ENCODE measurements at places on chromosomes 11 and 22.

DNA sequence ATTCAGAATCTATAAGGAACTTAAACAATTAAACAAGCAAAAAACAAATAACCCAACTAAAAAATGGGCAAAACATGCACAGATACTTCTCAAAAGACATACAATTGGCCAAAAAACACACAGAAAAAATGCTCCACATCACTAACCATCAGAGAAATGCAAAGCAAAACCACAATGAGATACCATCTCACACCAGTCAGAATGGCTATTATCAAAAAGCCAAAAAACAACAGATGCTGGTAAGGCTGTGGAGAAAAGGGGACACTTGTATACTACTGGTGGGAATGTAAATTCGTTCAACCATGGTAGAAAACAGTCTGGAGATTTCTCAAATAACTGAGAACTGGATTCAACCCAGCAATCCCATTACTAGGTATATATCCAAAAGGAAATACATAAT is 24.8 kb downstream of the ENTHD1 start:
- DNase-seq: no peak

GRCh38 chr11:115919341-115920091 is 415.3 kb upstream of the CADM1 start:
- no peak for DNase-seq

- DNase-seq: peak; percentile 81
Observed at GRCh38 chr11:12222055-12222792, 111.8 kb downstream of the MICAL2 start.

GRCh38 chr22:26426924-26427323 is 2.1 kb upstream of the ASPHD2 start:
- no peak for DNase-seq

GRCh38 chr11:135075740-135076139 is 663.7 kb upstream of the B3GAT1 start:
- DNase-seq: no peak

Measured in cerebellum (tissue), 4 donors.